ENCODE measurements at places on chromosomes 11 and 22.

DNA sequence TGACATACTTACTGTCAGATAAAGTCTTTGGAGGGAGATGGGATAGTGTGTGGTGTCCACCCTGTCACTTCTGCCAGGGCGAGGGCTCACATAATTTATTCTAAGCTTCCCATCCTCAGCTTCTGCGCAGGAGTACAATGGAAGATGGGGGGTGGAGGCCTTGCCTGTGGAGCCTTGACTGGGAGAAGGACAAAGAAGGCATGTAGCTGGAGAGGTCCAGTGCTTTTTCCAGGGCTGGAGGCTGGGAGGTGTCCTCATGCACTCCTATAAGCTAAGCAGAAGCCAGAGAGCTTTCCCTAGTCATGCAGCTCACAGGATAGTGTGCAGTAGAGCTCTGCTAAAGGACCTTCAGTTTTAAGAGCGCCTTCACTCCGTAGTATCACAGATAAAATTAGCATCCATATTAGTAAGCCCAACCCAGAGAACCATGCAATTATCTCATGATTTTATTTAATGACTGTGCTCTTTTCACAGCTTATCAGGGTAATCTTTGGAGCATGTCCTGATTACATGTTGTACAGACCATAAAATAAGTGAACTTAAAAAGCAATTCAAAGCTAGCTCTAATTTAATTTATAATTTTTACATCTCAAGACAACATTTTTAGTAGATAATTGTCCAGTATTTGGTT is 148.3 kb downstream of the TEAD1 start:
- DNase-seq: no peak

DNA sequence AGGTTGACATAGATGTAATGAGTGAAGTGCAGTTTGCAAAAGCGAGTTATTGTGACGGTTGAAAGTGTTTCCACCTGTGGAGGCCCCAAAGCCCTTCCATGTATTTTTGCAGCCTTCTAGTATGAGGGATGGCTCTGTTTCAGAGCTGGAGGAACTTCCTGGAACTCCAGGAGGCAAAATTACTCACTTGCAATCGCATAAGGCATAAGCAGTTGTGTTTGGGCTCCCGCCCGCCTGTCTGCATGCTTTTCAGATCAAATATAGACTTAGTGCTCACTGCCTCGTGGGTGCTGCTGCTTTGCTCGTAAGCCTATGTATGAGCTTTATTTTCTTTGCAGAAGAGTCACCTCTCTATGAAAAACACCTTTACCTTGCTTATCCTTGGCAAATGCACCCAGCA is 146.8 kb upstream of the LARGE1 start:
- DNase-seq: no peak

- no peak for DNase-seq
Measured at GRCh38 chr11:78855116-78855515, 280.5 kb upstream of the NARS2 start.

GRCh38 chr11:68890490-68891231 is 13.0 kb downstream of the MRPL21 start:
- DNase-seq: no peak

DNA sequence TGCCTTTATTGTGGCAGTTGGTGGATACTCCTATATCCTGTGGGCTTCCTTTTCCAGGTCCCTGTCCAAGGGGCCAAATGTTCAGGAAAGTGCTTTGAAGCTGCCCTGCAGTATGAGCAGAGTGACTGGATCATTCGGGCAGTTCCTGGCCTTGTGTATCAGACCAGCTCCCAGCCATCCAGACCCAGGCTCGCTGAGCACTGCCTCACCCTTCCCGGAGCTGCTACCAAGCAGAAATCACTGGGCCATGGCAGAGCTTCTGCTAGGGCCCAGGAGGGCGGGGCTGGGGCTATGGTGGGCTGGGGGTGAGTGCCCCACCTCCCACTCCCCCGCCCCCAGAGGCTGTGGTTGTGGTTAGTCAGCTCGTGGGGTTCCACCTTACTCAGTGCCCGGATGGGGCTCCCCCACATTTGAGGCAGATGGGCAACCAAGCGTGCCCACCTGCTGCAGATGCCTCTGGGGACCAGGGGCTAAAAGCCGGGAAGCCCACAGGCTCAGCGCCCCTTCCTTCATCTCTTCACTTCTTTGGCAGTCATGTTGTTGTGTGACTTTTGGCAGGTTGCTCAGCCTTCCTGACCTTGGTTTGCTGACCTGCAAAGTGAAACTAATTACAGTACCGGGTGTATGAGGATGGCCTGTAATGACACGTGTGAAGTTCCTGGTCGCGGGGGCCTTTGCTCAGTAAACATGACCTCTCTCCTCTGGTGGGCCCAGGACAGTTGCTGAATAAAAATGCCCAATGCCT is 2.1 kb upstream of the LRRC32 start:
- DNase-seq: no peak

DNA sequence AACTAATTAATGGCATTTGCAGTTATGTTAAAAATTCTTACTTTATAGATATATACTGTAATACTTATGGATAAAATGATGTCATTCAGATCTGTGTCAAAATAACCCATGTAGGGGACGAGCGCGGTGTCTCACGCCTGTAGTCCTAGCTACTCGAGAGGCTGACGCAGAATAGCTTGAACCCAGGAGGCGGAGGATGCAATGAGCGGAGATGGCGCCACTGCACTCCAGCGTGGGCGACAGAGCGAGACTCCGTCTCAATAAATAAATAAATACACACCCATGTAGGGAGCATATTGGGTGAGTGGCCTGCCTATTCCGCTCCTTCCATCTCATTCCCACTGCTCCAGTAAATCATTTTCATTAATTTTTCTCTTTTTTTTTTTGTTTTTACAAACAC is 7.1 kb downstream of the SNU13 start:
- no peak for DNase-seq

DNA sequence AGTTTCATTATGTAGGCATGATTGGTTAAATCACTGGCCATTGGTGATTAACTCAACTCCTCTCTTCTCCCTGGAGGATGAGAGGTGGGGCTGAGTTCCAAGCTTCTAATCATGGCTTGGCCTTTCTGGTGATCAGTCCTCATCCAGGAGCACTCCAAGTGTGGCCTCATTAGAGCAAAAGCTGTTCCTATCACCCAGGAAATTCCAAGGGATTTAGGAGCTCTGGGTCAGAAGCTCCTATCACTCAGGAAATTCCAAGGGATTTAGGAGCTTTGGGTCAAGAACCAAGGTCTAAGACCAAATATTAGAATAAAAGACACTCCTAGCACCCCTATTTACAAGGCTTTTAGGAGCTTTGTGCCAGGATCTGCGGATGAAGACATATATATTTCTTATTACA is 168.0 kb upstream of the BDNF start:
- no peak for DNase-seq

DNA sequence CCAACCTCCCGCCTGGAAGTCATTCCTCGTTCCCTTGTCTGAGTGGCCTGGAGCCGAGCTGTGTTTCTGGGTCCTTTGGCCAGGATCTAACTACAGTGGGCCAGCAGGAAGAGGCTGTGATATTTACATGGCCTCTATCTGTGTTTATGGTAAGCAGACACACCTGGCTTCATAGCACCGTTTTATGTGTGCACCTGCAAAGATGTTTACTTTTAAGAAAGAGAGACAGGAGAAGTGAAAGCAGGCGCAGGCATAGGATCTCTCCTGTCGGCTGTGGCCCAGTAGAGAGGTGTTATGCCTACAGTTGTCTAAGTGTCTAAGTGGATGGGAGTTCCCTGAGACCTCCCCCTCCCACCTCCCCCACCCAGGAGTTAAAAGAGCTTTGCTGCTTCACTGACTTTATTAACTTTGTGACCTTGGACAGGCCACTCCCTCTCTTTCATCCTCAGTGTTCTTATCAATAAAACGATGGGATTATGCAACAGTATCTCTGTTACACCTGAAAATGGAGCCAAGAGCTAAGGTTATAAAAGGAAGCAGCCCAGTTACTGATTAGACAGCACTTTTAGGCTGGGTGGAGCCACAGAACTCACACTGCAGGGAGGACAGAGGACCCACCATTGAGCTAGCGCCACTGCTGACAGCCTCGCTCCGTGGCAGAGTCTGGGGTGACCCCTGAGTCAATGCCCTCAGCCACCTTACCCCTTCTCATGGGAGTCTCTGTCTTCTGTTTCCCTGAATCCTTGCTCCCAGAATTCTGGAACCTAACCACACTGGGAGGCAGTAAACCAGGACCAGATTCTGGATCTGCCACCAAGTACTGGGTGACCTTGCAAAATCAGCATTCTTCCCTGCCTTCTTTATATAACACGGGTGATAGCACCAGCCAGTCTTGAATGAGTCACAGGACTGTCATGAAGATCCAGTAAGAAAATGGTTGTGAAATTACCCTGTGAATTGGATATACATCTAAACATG is 22.0 kb downstream of the ST14 start:
- no peak for DNase-seq

DNA sequence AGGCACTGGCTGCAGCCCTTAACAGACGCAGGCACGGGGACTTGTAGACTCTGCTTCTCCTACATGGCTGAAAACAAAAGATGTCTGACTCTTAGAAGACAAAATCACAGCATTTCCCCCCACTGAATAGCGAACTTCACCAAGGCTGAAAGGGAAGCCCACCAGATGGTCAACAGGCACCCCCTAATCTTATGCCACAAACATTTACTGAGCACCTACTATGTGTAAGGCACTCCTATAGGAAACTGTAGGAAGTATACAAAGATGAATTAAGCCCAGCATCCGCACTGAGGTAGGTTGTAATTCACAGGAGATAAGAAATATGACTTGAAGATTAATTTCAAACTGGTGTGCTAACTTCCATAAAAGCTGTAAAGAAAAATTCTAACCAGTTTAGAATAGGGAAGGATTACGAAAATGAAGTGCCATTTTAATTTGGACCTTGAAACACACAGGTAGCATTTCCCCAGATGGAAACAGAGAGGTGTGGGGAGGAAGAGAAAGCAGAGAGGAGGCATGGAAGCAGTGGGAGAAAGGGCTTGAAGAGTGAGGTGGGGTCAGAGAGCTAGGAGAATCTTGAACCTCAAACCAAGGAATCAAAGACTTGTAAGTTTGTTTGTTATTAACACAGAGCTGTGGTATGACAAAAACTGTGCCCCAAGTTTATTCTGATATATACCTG is 38.1 kb downstream of the NUMA1 start:
- no peak for DNase-seq

- DNase-seq: no peak
Measured at GRCh38 chr11:92340839-92341238, 116.2 kb downstream of the FAT3 start.

DNA sequence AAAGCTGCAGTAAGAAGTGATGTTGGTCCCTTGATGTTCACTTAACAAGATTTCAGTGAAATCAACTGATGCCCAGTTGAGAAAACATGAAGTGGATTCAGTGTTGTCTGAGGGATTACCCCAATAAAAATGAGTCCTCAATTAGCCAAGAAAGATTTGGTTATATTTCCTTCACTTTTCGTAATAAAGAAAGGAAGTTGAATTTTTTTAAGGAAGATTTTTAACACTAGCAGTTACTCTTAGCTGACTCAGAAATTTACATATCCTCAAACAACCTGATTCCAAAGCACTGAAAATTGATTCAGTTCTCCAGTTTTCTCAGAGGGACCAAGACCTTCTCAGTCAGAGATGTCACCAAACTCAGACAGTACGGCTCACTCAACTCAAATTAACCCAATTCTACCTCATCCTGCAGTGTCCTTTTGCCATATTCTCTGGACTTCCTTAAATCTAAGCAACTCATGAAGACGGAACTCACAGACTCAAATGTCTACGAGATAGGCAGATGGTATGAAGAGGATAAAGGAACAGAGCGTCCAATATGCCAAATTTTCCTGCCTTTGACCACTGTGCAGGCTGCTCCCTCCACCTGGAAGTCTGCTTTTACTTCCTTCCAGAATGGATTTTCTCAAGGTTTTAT is 22.8 kb downstream of the SLC5A4 start:
- no peak for DNase-seq

GRCh38 chr11:10374386-10374785 is 69.5 kb downstream of the ADM start:
- no peak for DNase-seq

DNA sequence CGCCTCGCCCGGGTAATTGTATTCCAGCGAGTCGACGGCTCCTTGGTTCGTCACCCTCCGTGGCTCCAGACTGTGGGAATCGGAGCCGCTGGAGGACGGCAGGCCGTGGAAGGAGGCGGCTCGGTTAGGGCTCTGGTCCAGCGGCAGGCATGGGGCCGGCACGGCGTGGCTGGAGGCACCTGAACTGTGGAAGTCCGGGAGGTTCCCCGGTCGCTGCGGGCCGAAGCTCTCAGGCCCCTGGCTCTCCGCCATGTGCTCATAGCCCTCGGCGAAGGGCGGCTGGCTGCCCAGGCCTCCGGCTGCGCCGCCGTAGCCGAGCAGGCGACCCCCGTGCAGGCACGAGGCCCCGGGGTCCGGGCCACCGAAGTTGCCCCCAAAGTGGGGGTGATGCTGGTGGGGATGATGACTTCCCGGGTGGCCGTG is 1.7 kb downstream of the MN1 start:
- DNase-seq: no peak

DNA sequence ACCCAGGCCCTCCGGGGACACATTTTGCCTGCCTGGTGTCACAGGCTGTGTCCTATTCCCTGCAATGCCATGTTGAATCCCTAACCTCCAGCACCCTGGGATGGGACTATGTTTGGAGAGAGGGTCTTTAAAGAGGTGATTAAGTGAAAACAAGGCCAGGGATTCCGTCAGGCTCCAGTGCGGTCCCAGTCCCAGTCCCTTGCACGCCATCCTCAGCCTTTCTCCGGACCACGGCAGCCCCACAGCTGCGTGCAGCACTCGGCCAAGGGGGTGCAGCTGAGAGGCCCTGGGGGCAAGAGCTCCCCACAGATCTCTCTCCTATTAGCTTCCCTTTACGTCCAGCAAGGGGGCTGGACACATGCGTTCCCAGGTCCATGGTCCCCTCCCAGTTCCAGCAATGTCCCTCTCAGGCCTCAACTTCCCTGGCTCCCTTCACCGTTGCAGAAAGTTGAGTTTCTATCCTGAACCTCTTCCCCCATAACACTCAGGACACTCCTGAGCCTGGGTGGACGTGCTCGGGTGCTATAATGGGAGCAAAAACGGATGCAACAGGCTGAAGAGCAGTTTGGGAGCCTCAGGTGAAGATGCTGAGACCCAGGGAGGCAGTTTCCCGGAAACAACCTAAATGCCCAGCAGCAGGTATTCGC is 1422.7 kb downstream of the BRD1 start:
- DNase-seq: no peak

DNA sequence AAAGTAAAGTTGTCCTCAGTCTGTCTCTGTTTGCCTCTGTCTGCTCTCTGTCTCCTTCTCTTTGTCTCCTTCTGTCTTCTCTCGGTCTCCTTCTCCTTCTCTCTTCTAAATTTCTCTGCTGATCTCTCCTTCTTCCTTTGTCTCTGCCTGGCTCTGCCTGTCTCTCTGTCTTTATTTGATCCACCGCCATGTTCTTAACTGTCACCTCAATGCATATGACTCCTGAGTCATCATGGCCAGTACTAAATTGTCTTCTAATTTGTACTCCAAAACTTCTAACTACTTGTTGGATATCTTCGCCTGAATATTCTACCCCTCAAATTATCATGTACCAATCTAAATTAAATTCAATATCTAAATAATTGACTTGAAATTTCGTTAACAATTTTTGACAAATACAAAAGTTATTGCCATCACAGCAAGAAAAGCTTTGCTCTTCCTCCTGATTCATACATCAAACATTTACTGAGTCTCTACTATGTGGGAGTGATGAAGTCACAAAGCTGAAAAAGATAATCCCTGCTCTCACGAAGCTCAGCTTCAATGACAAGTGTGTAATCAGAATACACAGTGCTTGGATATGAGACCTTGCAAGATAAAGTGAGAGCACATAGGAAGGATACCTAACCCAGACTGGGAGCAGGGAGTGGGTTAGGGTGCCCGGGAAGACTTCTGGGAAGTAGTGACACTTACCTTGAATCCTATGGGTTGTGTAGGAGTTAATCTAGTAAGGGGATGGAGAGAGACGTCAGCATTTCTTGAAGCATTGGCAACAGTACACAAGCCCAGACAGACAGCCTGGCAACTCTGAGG is 193.0 kb downstream of the MAML2 start:
- no peak for DNase-seq

Measured in SW 1271 (cell line).